ENCODE measurements at places on chromosomes 11 and 22.

GRCh38 chr11:132177106-132177505 lies 806.7 kb downstream of the NTM start:
- no peak for DNase-seq

GRCh38 chr11:1444823-1445422 lies 41.7 kb downstream of the MOB2 start:
- DNase-seq, result no peak

- peak; percentile 83 for DNase-seq
These were observed 89.8 kb downstream of the PDE2A start for GRCh38 chr11:72584293-72584938.

- no peak for DNase-seq
These were observed 8.8 kb upstream of the DKK3 start for GRCh38 chr11:12017243-12017678.

DNA sequence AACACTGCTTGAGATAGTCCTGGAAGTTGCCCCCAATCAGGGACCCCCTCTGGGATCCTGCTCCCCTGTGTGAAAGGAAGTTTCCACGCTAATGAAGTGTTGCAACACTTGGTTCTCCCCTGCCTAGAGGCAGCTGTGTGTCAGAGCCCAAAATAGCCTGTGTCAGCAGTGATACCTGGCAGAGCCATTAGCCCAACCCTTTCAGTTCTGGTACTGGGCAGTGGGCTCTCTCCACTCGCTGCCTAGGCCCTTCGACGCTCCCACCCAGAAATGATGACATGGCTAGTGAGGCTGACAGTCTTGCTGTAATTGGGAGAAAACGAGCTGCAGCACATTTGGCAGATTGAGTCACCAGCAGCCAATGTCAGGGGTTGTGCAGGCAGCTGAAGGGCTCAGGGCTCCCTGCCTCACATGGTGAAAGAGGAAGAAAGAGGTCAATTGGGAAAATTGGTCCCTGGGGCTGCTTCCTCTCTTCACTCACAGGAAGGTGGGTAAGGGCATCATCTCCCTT lies 1.4 kb upstream of the NXF1 start:
- DNase-seq, result peak; percentile 95
